Activated CD8-positive, alpha-beta T cell treated with anti-CD3 and anti-CD28 coated beads for 36 hours (primary cell): ENCODE measurements at places on chromosomes 13 and 19.

DNA sequence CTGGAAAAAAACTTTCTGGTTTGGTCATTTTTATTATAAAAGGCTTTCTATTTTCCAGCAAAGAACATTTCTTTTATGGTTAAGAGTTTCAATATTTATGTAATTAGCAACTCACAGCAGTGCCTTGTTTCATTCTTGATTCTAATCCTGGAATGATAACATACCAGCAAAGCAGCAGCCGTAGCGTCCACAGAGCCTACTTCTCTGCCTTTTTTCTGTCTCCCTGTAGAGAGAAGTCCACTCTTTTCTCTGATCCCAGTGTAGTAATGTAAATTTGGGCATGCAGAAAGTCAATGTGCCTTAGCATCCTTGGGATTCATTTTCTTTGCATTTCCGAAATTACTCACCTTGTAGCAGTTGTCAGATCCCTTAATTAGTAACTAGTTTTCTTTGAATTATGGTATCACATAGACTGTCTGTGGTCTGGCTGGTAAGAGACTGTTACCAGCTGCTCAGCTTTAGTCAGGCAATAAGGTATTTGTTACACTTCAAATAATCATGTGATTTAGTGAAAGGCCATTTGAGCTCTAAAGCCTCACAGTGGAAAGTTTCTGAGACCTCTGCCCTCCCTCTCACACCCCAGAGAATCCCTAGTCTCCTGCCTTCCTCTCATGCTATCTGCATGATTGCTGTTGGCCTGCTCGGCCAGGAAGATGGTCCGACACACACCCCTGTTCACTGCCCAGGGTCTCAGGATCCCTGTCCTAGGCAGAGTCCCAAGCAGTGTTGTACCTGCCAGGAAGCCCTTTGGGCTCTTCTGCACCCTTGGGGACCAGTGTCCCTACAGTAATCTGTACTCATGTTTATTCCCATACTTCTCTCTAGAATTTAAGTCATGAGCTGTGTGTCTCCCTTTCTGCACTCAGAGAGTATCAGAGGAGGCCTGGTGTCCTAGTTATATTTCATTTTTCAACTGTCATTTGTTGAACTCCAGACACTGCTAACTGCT is 86.3 kb downstream of the LRCH1 start:
- DNase-seq, result no peak

DNA sequence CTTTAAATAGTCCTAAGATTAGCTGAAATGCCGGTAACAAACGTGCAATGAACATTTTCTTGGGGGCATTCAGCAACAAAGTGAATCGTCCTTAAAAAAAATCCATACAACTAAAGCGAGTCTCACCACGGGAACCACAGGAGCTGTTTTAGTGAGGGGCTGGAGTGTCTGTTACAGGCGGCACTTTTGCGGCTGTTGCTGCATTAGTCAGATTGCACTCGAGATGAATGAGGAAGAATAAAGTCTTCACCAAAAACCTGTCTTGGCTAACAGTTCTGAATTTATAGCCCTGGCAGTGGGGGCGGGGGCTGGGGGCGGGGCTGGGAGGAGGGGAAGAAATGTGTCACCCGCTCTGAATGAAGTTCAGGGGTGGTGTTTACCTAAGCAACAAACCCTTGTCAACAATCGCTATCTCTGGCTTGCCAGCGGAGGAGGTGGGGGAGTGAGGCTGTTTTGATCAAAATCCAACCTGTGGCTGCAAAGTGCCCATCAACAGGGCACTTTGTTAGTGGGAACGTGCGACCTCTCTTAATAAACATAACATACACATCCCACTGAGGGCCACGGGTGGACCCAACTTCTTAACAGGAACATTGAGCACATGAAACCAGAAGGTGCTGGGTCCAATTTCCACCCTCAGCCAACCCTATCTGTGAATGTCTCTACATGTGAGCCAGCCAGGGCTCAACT is 44.5 kb downstream of the RFX2 start:
- DNase-seq, result peak; percentile 75

- DNase-seq, result no peak
These were observed 417.1 kb downstream of the LMO7 start for GRCh38 chr13:76053181-76053580.

DNA sequence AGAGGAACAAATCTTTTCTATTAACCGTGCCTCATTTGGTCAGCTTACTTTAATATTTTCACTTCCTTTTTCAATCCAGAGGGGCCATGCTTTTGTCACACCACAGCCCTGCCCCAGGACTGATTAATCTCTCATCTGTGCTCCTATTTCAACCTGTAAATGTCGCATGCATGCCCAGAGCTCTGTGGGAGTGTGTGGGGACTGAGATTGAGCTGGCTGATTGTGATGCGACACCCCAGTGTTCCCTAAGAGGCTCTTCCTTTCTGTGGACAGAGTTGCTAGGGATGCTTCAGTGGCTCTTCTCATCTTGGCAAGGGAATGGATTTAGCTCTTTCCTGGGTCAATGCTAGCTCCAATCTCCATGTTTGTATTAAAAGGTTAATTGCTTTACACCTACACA is 249.6 kb downstream of the TDRD3 start:
- no peak for DNase-seq

- no peak for DNase-seq
These were observed 26.4 kb downstream of the ZNF45 start for GRCh38 chr19:43908659-43909058.

DNA sequence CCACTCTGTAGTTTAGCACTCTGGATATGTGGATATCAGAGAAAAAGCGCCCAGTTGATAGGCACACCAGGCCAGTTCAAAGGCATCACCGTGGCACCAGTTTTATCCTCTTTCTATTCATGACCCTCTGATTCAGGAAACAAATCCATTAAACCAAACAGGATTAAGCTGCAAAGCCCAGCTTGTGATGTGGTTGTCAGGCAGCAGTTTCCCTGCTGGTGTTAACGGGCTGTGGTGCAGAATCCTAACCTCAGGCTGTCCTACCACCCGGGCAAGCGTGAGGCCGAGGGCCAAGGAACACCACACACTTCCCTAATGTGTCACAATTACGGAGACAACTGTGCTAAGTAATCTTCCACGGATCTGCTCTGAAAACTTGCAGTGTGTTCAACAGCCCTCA is 209.1 kb downstream of the OLFM4 start:
- DNase-seq, result no peak
